ENCODE measurements at places on chromosomes 16 and 17.
A peak's percentile ranks its signal among the peaks of the same experiment; 100 is the strongest.

DNA sequence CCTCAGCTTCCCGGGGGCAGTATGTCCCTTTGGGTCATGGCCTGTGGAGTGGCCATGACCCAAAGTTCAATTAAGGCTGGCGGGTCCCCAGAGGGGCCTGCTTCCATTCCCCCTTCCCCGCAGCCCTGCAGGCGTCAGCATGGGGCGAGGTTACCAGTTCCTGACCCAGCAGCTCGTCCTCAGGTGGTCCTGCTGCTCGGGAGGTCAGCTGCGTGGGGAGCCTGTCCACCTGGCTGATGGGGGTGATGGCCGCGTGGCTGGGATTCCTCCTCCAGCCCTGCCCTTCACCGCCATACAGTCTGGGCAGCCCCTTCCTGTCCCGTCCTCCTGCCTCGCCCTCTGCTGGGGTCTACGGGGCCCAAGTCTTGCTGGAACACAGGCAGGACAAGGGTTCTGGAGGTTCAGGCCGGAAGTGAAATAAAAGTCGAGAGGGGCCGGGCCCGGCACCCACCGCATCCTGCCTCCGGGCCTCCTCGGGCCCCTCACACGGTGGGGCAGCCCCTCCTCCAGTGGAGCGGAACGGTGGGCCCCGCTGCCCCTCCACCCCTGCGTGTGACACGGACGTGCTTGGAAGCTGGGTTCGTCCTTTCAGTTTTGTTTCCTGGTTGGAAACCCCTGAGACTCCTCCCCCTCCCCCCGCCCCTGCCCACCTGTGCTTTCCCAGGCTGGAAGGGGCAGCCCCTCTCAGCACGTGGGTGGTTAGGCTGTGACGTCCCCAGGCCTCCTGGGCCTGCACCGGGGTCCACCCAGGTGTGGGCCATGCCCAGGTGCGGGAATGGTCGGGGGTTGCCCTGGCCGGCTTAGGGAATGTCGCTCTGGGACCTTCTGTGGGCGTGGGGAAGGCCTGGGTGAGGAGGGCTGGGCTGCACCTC is 6.8 kb downstream of the UBALD2 start:
- peaks cover 48% of the 10 kb centered on the region for H3K4me1 ChIP-seq
- peak overlapping the region; percentile 50 for H3K4me3 ChIP-seq
- H3K36me3 ChIP-seq: no peaks in the 10 kb centered on the region
- DNase-seq: no peak

GRCh38 chr16:89123001-89123830 is 29.6 kb downstream of the ACSF3 start:
- no peak for DNase-seq
- no peak overlapping the region for H3K27ac ChIP-seq
- H3K27me3 ChIP-seq: no peaks in the 10 kb centered on the region
- H3K4me3 ChIP-seq: no peak overlapping the region

- H3K27ac ChIP-seq: peak overlapping the region; percentile 4
- no peaks in the 10 kb centered on the region for H3K36me3 ChIP-seq
- H3K27me3 ChIP-seq: no peaks in the 10 kb centered on the region
- no peaks in the 10 kb centered on the region for H3K4me1 ChIP-seq
Measured at GRCh38 chr17:6575596-6575988, 19.2 kb upstream of the PITPNM3 start.

DNA sequence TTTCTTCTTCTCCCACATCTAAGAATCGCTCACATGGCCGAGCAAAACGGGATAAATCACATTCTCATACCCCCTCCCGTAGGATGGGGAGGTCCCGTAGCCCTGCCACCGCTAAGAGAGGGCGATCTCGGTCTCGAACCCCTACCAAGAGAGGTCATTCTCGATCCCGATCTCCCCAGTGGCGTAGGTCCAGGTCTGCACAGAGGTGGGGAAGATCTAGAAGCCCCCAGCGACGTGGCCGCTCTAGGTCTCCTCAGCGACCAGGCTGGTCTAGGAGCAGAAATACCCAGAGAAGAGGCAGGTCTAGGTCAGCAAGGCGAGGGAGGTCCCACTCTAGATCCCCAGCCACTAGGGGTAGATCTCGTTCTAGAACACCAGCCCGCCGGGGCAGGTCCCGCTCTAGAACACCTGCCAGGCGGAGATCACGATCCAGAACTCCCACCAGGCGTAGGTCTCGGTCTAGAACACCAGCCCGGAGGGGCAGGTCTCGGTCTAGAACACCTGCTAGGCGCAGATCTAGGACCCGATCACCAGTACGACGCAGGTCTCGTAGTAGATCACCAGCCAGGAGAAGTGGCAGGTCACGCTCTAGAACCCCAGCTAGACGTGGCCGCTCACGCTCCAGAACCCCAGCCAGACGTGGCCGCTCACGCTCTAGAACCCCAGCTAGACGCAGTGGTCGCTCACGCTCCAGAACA is 9.6 kb downstream of the SRRM2 start:
- no peak overlapping the region for H3K27ac ChIP-seq
- no peak for DNase-seq
- H3K4me3 ChIP-seq: no peak overlapping the region
- peaks cover 22% of the 10 kb centered on the region for H3K36me3 ChIP-seq

- no peaks in the 10 kb centered on the region for H3K4me1 ChIP-seq
- no peak overlapping the region for H3K4me3 ChIP-seq
- no peak for DNase-seq
- no peaks in the 10 kb centered on the region for H3K36me3 ChIP-seq
Measured at GRCh38 chr16:78593352-78593751, 493.9 kb downstream of the WWOX start.

DNA sequence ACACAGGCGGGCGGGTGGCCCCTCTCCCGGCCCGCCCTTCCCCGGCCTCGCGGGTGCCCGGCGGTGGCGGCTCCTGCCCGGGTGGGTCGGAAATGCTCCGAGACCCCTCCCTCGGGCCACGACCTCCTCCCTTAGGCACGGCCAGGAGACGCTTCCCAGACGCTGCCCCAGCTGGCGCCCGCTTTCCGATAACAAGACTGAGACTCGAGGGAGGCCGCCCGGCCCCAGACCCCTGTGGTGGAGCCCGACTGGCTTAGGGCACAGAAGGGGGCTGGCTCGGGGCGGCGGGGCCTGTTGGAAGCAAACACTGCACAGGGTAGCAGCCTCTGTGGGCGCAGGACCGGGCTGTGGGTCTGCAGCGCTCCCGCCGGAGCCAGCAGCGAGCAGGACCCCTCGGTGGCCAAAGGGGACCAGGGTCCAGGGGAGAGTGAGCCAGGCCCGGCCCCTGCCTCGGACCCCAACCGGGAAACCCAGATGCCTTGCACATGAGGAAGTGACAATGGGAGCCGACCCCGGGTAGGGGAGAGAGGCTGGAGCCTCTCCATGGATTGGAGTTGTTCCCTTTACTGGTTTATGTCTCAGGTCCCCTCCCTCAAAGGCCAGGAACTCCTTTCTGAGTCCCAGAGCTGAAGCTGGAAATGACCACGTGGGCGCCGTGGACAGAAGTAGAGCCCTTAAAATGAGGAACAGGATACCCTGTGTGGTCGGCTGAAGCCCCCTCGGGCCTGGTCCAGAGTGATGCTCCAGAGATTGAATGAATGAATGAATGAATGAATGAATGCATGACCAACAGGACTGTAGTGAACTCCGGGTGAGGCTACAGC is 19.8 kb upstream of the ADCY7 start:
- peak; percentile 13 for DNase-seq
- H3K27me3 ChIP-seq: no peaks in the 10 kb centered on the region
- no peaks in the 10 kb centered on the region for H3K36me3 ChIP-seq

DNA sequence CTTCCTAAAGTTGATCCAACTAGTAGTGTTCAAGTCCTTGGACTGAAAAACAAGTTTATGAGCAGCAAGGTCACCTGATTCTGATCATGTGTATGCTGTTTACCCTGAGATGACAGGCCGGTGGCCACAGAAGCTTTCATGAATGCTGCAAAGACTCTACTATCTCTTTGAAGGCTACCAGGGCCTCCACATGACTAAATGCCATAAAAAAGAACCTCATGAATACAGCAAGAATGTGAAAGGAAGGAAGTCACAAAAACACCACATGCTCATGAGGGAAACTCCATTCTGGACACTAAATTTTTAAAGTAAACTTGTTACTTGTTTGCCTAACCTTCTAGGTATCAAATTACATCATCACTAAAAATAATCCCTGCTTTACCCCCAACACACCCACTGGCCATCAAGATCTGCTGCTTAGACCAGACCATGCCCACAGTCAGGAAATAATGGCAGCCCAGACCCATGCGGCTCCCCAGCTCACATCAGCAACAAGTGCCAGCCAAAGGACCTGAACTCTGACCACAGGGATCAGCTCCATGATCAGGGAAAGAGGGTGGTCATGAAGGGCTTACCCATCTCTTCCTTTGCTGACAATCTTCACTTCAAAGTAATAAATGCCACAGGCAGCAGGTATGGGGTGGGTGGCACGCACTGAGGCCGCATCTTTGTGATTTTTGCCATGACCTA is 1.4 kb downstream of the RANBP10 start:
- no peak for DNase-seq
- peaks cover 8% of the 10 kb centered on the region for H3K4me1 ChIP-seq
- H3K36me3 ChIP-seq: no peaks in the 10 kb centered on the region
- H3K27me3 ChIP-seq: no peaks in the 10 kb centered on the region

Data from breast epithelium (tissue), 4 donors.